ENCODE measurements at places on chromosomes 4 and X.

GRCh38 chr4:153245775-153246174 is 41.5 kb downstream of the TRIM2 start:
- DNase-seq: no peak

- DNase-seq: no peak
Observed at GRCh38 chr4:112897543-112897942, 151.9 kb upstream of the ANK2 start.

DNA sequence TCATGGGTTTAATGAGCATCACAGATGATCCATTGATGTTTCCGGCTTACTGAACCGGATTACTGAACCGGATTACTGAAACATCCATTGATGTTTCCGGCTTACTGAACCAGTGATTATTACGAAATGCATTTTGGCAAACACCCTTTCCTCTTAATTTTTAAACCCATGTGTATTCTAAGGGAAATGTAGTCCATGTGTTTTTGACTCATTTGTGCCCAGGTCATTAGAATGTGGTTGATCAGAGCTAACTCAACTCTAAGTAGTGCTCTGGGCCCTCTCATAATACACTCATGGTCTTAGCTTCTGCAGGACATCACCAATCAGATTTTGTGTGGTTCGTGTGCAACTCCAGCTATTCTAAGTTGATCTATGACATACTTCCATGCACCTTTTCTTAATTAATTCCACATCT is 141.6 kb downstream of the SPATA18 start:
- DNase-seq: no peak

GRCh38 chrX:105191878-105192277 is 28.6 kb downstream of the TEX13A start:
- no peak for DNase-seq

- DNase-seq: no peak
Observed at GRCh38 chrX:35351795-35352483, 409.3 kb downstream of the FAM47B start.
